ENCODE measurements at places on chromosomes 6 and 20.

DNA sequence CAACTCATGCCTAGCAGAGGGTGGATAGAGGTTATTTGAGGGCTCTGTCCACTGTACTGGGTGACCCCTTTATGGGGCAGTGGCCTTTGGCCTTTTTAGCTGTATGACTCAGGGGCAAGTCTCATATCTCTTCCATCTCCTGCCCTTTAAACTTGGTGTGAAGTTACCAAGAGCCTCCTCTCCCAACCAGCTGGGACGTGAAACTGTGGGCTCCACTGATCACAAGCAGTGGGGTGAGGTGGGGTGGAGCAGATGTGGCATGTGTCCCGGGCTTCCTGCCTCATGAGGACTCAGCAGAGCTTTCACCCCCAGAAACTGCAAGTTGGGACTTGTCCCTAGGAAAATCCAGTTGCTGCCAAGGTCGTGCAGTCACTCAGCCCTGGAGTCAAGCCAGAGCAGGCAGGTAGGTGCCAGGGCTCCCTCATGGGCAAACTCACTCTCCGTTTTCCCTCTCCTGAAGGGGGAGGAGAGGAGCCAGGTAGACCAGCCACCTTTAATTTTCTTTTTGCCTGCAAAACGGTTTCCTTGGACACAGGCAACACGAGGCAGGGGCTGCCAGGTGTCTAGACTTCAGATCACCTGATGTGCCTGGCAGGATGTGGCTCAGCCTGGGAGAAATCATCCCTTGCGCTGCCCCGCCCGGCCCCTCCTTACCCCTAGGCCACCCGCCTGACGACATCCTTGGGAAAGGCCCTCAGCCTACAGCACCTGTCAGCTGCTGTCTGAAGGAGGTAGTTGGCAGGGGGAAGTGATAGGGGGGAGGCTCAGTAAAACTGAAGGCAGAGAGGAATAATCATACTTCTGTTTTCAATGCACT lies 4.0 kb downstream of the CDKN1A start:
- DNase-seq = peak; percentile 46

DNA sequence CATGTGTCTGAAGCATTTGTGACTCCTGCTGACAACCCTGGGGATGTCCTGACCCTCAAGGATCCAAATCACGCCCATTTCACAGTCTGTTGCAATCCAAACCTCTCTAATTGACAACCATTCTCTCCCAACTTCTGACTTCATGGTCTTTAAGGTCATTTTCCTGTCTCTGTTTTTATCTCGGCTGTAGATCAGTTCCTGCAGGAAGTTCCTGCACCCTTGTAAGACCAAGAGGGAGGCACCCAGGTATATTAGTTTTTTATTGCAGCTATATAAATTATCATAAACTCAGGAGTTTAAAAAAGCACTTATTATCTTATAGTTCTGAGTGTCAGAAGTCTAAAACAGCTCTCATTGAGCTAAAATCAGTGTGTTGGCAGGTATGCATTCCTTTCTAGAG lies 166.8 kb downstream of the BTBD3 start:
- DNase-seq = no peak

DNA sequence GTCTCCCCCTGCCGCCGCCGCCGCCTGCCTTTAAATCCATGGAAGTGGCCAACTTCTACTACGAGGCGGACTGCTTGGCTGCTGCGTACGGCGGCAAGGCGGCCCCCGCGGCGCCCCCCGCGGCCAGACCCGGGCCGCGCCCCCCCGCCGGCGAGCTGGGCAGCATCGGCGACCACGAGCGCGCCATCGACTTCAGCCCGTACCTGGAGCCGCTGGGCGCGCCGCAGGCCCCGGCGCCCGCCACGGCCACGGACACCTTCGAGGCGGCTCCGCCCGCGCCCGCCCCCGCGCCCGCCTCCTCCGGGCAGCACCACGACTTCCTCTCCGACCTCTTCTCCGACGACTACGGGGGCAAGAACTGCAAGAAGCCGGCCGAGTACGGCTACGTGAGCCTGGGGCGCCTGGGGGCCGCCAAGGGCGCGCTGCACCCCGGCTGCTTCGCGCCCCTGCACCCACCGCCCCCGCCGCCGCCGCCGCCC lies 474 bp downstream of the CEBPB start:
- DNase-seq = peak; percentile 57

- no peak for DNase-seq
These were observed 104.4 kb upstream of the ESR1 start for GRCh38 chr6:151702851-151703658.

DNA sequence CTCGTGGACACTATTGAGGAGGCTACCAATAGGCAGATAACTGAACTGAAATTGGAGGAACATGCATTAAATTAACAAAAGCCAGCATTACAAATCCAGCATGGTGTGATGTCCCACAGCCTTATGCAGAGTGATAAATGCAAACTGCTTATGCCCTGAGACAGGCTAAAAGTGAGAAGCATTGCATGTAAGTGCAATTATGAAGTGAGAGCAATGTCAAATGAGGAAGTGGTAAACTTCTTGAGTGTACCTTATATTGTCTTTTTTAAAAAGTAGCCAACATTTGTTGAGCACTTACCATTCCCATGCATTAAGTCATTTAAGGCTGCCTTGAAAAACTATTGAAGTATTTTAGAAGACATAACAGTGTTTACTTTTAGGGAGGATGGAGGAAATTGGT lies 212.2 kb downstream of the TBC1D7 start:
- no peak for DNase-seq

DNA sequence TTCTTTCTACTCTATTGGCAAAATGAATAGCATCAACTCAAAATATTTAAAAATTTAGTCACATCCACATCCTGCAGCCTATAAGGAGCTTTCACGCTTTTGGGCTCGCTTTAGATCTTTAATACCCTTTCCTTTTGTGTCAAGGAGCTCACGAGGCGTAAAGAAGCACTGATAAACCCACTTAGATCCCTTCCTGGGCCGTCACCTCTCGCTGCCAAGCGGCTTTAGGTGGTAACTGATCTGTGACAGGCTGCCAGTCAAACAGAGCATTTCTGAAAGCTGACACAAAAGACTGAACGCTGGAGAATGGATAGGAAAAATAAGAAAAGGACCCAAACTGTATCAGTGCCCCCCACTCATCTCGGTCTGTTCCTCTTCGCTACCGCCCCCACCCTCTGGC lies 385.7 kb upstream of the MMS22L start:
- no peak for DNase-seq

DNA sequence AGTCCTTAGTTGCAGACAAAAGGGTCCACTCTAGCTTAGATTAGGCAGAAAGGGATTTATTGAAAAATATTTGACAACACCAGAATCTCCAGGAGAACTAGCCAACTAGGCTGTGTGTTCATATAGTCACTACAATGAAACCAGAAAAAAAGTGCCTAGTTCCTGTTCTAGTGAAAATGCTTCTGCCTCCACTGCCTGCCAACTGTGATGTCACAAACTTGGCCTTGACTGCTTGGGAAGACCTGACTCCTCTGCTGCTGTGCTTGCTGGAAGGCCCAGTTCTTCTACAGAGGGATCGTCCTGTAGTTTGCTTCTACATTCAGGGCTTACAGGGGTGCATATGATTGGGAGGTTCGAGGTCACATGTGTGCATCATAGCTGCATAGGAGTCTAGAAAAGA lies 40.3 kb upstream of the XRN2 start:
- no peak for DNase-seq

DNA sequence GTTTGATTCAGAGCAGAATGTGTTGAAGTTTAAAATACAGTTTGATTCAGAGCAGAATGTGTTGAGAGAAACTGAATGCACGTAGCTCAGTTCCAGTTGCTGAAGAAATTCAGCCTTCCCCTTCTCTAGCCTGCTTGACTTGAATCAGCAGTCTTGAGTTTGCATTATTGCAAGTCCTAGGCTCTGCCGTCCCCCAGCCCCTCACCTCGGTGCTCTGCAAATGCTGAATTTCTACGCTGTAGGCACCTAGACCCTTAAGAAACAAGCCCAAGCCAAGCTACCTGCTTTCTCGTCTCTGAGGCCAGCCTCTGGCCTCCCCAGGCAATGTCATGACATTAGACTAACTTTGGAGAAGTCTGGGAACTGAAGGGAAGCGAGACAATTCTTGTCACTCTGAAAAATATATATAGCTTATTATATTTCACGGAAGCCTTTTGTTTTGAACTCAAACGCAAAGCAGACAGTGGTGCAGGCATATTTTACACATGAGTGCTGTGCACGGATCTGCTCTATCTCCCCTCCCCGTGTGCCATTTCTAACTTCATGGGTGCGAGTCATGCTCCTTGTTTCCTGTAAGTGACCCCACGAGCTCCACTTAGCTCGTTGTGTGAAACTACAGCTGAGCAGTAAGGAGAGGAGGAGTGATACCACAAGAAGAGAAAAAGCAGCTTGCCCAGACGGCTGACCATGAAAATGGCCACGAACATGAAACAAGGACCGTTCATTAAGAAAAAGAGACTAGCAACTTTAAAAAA lies 71.4 kb upstream of the DUSP22 start:
- DNase-seq = no peak

- DNase-seq = no peak
These were observed 118.1 kb upstream of the PRDM1 start for GRCh38 chr6:105967917-105968602.

DNA sequence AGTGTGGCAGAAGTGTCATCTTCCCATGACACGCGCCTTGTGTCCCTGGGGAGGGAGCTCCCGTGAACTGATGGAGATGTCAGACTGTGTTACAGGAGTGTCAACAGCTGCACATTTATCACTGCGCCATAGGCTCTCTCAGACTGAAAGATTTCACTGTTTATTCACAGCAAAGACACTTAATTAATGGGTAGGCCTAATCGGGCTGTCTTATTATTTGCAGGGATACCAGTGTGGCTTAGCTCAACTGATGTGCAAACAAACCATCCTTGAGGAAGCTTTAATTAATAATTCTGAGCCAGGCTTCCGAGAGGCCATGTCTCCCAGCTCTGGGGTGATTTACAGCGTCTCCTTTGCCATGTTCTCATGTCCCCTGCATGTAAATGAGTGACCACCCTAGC lies 771.0 kb downstream of the QKI start:
- no peak for DNase-seq

DNA sequence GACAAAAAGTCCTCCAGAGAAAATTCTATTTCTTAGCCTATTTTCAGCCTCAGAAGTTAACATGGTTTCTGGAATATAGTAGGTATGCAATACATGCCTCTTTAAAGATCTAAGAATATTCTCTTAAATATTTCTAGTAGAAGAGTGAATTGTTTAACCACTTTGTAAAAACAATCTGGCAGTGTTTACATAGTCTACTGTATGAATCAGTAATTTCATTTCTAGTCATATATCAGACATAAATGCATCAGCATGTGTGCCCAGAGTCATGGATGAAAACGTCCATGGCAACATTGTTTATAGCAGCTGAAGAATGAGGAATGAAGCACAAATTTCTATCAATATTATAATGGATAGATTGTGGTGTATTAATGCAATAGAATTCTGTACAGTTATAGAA lies 124.9 kb downstream of the NKAIN2 start:
- DNase-seq = no peak

- no peak for DNase-seq
These were observed 26.6 kb upstream of the TULP4 start for GRCh38 chr6:158285656-158286021.

- no peak for DNase-seq
These were observed 55.1 kb downstream of the TMEM200A start for GRCh38 chr6:130420911-130421310.

GRCh38 chr6:159762681-159763293 lies 942 bp downstream of the ACAT2 start:
- DNase-seq = no peak

- DNase-seq = no peak
These were observed 12.1 kb downstream of the TRAPPC3L start for GRCh38 chr6:116533233-116533957.

GRCh38 chr6:57209030-57209429 lies 13.1 kb downstream of the RAB23 start:
- DNase-seq = no peak

GRCh38 chr20:1819311-1820137 lies 75.7 kb upstream of the SIRPA start:
- no peak for DNase-seq

GRCh38 chr20:2747676-2748235 lies 52.7 kb downstream of the CPXM1 start:
- no peak for DNase-seq

DNA sequence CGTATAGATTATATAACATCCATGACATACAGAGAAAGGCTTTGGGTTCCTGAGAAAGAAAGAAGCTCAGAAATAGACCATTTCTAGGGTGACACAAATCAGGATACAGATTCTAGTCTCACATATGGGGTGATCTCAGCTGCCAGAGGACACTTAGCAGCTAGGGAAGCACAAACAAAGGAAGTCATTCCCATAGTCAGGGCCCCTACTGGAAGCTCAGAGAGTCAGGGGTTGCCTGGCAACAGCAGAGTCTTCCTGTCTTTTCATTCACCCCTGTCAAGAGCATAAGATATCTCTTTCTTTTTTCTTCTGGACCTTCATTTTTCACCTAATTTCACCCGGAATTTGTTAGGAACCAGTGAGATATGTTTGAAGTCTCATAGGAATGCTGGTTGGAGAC lies 81.9 kb upstream of the IYD start:
- no peak for DNase-seq

- DNase-seq = no peak
These were observed 156.0 kb upstream of the MLN start for GRCh38 chr6:33959661-33960344.

DNA sequence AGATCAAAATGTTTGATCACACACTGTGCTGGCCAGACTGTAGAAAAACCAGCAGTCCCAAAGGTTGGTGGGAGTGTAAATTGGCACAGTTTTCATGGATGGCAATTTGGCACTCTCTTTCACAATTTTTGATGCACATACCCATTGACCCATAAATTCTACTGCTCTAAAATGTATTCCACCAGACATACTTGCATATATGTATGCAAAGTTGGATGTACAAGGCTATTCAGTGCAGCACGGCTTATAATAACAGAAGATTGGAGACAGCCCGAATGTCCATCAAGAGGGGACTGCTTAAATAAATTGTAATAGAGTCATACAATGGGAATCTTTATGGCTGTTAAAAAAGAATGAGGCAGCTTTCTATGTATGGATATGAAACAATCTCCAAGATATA lies 101.7 kb upstream of the TOP1 start:
- no peak for DNase-seq

GRCh38 chr6:34102099-34102656 lies 43.7 kb downstream of the GRM4 start:
- no peak for DNase-seq
